CD4-positive, alpha-beta T cell treated with Interleukin-6 for 4 hours (primary cell): ENCODE measurements at places on chromosomes 3 and 15.

- DNase-seq = no peak
Measured at GRCh38 chr3:76024640-76025039, 239.3 kb upstream of the ZNF717 start.

- no peak for DNase-seq
Measured at GRCh38 chr3:146972726-146973125, 367.6 kb upstream of the PLSCR5 start.

DNA sequence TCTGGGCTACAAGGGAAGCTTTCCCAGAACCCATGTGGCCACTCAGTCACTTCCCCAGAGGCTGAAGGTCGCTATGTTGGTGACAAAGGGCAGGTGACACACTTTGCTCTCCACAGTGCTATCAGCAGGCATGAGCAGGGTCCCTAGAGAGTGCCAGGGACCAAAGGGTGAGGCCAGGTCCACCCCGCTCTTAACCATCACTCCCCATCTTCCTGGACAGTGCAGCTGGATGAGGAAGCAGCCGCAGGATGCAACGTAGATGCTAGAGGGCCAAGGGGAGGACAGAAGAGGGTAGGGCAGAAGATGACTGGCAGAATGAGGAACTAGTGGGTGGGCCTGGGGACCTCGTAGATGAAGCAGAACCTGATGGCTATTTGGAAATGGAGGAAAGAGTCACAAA, 13.6 kb upstream of the LTF start:
- DNase-seq = no peak

GRCh38 chr15:79543097-79543496, 111.0 kb downstream of the MINAR1 start:
- DNase-seq = no peak

DNA sequence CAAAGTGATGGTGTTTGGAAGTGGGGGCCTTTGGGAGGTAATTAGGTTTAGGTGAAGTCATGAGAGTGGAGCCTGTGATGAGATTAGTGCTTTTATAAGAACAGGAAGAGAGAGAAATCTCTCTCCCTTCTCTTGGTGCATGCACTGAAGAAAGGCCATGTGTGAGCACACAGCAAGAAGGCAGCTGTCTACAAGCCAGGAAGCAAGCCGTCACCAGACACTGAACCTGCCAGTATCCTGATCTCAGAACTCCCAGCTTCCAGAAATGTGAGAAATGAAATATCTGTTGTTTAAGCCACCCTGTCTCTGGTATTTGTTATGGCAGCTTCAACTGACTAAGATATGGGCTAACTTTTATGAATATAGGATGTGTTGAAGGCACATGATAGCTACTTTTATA, 72.6 kb downstream of the REC114 start:
- DNase-seq = no peak

GRCh38 chr3:146339349-146339748, 88.4 kb upstream of the PLSCR4 start:
- no peak for DNase-seq

DNA sequence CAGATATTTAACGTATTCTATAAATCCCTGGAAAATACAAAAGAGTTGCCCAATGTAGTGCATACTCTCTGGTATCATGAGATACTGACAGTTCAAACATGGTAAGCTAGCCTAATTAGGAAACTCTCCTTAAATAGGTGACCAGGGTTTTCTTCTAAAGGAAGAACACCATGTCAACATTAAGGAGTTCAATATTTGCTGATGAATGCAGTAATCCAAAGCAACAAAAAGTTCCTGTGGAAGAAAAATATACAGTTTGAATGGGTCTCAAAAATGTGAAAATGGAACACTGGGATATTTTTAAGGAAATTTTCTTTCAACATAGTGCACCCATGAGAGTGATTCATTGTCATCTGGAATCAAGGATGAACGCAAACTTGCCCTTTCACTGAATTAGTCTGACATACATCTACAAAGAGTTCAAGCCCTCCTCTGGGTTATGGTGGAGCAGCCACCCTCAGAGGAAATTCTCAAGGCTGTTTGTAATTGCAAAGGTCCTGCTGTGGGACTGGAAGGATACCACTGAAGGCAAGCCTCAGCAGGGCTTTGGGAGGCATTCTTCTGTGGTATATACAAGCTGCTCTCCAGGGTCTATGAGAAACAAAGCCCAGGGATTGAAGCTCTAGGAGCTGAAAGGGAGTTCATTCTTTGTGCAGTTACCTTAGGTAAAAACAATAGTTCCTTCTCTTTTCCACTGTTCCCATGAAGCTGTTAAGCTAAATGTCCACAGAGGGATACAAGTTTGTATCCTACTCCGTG, 700.3 kb downstream of the TUSC7 start:
- DNase-seq = no peak

GRCh38 chr3:70273492-70273891, 38.9 kb downstream of the MDFIC2 start:
- no peak for DNase-seq

- no peak for DNase-seq
Measured at GRCh38 chr3:160023476-160023875, 34.8 kb downstream of the IL12A start.

- DNase-seq = no peak
Measured at GRCh38 chr15:36254426-36254825, 325.0 kb upstream of the CDIN1 start.

DNA sequence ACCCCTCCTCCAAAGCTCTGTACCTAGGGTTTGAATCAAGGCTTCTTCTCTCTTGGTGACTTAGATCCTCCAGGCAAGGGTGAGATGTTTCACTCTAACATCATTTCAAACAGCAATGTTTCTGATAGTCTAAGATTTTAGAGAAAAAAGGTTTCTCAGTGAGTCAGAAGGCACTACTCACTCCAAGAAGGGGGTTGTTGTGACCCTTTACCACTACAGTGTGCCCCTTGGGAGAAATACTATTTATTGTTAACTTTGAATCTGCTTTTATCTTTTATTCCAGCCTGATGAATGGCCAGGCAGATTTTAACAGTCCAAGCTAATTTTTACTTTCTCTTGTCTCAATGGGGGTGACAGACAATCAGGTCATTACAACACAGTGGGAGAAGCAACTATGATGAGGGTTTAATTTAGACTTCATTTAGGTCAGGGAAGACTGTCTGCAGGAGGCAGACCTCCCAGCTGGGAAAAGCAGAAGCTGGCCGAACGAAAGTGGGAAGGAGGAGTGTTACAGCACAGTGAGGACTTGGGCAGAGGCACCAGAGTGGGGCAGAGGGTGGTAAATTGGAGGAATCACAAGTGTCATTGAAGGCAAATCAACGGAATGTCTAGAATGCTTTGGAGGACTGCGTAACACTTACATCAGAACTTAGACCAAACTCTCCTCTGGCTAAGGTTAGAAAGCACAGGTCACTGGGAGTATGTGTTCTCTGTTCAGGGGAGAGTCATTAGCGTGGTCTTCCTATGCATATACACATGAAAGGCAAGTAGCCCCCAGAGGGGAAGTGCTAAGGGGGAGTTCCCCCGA, 21.2 kb downstream of the ZNF860 start:
- DNase-seq = no peak

- no peak for DNase-seq
Measured at GRCh38 chr3:152350139-152350538, 81.4 kb downstream of the MBNL1 start.

GRCh38 chr3:13569201-13569600, 20.3 kb downstream of the FBLN2 start:
- no peak for DNase-seq

GRCh38 chr3:145124900-145125678, 1035.9 kb downstream of the PLOD2 start:
- no peak for DNase-seq

GRCh38 chr3:8307545-8308110, 194.0 kb upstream of the LMCD1 start:
- DNase-seq = no peak

DNA sequence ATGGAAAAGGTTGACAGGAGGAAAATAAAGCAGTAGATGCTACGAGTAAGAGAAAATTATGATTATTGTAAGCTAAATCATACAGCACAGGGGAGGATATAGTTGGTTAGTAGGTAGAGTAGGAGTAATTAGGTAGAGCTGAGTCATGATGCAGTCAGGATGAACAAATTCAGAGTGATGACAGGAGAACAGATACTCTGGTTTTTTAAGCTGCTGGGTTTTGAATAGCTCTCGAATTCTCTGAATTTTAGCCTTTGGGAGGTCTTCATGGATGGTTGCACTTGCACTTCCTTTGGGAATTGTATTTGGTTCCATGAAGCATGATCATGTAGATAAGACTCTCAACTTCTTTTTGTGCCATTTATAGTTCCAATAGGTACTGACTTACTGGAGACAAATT, 96.2 kb downstream of the ECT2 start:
- DNase-seq = no peak
